ENCODE measurements at places on chromosomes 13 and 19.

DNA sequence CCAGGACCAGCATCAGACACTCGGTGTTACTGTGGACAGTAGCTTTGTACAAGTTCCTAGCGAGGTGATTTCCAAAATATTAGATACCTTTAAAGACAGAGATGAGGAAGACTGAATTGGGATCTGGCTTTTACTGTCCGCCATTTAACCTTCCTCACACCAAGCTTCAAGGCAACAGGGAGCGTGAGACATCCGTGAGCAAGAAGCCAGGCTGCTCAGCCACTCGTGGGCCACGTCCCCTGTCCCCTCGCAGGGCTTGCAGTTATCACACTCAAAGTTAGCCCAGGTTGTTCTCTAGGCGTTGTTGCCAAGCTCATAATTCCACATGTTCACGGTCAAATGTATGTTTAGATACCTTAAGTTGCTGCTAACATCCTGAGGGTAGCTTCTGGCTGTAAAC lies 102.9 kb downstream of the COL4A2 start:
- no peak for DNase-seq

- peak; percentile 33 for DNase-seq
Measured at GRCh38 chr19:54517483-54517882, 14.9 kb downstream of the LAIR2 start.

- no peak for DNase-seq
Measured at GRCh38 chr13:90706631-90707030, 640.9 kb upstream of the MIR17HG start.

- no peak for DNase-seq
Measured at GRCh38 chr19:2282062-2282861, at the start of gene PEAK3. TSS of gene PEAK3 (minus strand) at chr19:2282175. CDS start at chr19:2280931, 1,244 bp downstream.

GRCh38 chr19:17125728-17126677 lies 50.4 kb downstream of the MYO9B start:
- DNase-seq: peak; percentile 34

All from erythroblast (primary cell).